CD4-positive, alpha-beta memory T cell (primary cell): ENCODE measurements at places on chromosomes 12 and 14.

GRCh38 chr12:121059031-121059898 is 20.2 kb upstream of the OASL start:
- no peak for DNase-seq

DNA sequence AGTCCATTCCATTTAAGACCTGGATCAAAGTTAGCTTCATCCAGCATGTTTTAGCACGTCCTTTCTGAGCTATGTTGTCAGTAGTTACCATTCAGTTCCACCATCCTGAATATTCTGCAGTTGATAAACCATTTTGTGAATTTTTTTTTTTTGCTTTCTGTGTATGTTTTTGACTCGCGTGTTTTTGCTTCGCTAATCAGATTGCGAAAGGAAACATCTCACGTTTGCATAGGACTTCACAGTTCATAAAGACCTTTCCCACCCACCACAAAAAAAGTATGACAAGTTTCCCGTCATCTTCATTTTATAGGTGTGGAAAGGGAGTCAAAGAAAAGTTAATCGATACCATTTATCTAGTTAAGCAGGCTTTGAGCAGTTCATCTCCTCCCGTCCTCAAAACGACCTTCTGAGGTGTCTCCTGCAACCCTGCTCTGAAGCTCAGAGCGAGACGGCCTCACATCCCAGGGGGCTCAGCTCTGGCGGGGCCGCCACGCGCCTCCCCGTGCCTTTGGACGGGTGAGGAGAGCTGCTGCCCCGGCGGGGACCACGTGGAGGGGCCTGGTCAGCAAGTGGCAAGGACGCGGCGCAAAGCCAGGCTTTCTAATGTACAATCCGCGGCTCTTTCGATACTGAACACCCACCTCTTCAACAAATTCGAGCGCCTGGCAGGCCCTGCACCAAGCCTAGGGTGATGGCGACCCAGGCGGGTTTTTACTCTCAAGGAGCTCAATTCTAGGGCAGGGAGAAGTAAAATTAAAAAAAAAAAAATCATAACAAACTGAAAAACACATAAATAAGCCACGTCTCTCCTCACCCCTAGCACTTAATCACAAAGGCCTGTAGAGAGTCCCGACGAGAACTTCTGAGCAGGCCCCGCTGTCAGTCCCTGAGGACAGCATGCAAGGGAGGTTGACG is 988 bp upstream of the TMEM263 start:
- no peak for DNase-seq

DNA sequence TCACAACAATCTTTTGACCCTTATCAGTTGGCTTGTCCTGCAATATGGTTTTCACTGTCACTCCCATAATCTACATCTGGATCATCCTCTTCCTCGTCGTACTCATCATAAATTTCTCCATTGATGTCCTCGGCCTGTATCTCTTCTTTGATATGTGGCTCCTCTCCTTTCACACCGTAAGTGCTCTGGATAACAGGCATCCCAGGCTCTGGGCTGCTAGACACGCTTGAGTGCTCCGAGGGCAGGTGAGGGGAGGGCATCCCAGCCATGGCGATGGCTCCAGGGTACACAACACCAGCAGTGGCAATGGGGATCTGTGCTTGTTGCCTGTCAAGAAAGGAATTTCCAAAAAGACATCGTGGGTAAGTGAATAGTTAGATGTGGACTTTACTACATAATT is 415.3 kb downstream of the SOX5 start:
- no peak for DNase-seq

DNA sequence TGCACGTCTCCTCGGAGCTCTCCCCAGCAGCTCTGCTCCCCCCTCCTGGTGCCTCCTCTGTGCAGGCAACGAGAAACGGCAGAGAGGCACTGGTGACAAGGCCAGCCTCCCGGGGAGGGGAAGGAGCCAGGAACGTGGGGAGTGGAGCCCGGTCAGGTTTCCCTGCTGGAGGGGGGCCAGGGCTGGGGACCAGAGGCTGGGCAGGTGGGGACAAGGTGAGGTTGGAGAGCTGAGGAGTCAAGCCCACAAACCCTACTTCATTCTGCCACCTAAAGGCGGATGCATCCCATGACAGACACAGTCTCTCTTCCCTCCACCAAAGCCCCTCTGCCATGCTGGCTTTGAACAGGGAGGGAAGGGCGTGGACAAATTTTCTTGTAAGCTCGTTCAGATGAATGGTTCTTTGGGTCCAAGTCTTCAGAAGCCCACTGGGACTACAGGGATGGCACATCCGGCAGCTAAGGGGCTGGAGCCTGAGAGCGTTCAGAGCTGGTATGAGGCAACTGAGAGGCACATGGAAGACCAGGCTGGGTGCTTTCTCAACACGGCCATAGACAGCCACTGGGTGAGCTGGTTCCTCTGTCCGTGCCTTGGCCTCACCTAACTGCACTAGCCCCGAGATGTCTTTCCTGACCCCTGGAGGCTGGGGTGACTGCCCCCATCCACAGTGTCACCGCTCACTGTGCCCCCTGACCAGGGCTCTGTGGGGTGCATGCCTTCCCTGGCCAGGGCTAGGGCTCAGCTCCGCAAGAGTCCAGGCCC is 105.9 kb downstream of the RBM19 start:
- DNase-seq = no peak

- DNase-seq = no peak
These were observed 241.7 kb downstream of the SPTSSA start for GRCh38 chr14:34220378-34220706.

GRCh38 chr12:3092764-3093163 is 15.6 kb downstream of the TSPAN9 start:
- no peak for DNase-seq

- no peak for DNase-seq
These were observed 216.2 kb upstream of the CAND1 start for GRCh38 chr12:67052981-67053380.

GRCh38 chr12:89185889-89186288 is 166.4 kb downstream of the DUSP6 start:
- no peak for DNase-seq

GRCh38 chr12:52692254-52692653 is 11.1 kb downstream of the KRT77 start:
- DNase-seq = no peak

GRCh38 chr14:36363704-36364103 is 43.3 kb upstream of the MBIP start:
- DNase-seq = no peak
